ENCODE measurements at places on chromosomes 2 and 18.

- DNase-seq: no peak
Observed at GRCh38 chr2:148026573-148026972, 5.7 kb downstream of the MBD5 start.

- DNase-seq: no peak
Observed at GRCh38 chr2:3356799-3357198, 20.8 kb downstream of the EIPR1 start.

DNA sequence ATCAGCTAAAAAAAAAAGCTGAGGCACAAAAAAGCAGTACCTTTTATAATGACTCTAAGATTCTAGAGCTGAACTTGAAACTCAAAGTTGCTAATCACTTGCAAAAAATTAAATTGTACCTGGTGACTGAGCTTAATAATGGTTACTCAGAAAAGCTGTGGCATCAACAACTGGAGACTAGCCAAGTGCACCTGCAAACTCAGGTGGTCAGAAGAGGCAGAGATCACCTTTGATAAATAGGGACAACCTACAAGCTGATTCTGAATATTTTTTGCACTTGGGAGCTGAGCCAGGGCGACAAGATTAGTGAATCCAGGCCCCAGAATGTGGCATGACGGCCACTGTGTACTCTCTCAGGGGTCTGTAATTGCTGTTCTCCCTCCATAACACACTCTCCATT is 3.0 kb downstream of the ABHD3 start:
- no peak for DNase-seq

GRCh38 chr2:159090514-159091201 is 122.2 kb downstream of the TANC1 start:
- DNase-seq: no peak

- no peak for DNase-seq
Observed at GRCh38 chr2:73494031-73494430, 108.4 kb downstream of the ALMS1 start.

DNA sequence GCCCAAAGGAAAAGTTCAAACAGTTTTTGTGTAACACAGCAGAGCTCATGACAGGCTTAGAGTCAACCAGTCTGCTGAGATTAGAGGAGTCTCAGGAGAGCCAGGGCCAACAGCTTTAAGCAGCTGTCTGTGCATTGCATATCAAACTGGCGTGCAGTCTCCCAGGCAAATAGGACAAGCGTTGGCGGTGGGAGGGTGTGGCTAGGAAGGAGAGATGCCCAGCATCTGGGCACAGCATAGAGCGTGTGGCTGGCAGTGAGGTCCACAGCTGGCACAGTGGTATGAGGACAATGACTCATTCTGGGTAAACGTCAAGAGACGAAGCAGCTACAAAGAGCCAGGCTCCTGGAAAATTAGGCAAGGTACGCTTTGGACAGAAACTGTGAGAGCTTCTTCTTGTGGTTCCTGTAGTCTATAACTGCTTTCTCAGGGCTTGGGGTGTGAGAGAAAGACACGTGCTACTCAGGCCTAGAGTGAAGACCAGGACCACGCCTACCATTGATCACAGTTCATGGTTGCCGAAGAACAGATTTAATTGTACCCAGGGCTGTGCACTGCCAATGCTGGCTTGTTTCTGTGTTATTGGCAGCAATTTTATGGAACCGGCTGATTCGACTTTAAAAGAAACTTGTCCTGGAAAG is 14.8 kb downstream of the ZAP70 start:
- no peak for DNase-seq

DNA sequence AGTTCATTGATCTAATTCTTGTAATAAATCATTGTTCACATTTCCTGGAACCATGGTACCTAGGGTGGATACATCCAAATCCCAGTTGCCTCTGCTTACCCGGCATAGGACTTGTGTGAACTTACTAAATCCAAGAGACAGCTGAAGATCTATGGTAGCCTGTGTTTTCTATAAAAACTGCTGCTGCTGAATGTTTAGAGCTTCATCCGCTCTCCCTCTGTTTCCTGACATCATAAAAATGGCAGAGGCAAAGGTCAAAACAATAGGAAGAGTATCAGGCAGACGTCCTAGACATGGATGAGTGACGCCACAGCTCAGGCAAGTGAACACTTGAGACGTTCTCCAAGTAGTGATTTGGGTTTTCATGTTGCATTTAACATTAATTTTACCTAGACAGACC is 258.3 kb downstream of the ALPK2 start:
- no peak for DNase-seq

- DNase-seq: no peak
Observed at GRCh38 chr2:191875859-191876258, 29.0 kb upstream of the CAVIN2 start.

- DNase-seq: peak; percentile 54
Observed at GRCh38 chr2:27191070-27191829, 20.6 kb upstream of the ATRAID start.

- DNase-seq: no peak
Observed at GRCh38 chr2:135256531-135257260, 204.6 kb downstream of the RAB3GAP1 start.

DNA sequence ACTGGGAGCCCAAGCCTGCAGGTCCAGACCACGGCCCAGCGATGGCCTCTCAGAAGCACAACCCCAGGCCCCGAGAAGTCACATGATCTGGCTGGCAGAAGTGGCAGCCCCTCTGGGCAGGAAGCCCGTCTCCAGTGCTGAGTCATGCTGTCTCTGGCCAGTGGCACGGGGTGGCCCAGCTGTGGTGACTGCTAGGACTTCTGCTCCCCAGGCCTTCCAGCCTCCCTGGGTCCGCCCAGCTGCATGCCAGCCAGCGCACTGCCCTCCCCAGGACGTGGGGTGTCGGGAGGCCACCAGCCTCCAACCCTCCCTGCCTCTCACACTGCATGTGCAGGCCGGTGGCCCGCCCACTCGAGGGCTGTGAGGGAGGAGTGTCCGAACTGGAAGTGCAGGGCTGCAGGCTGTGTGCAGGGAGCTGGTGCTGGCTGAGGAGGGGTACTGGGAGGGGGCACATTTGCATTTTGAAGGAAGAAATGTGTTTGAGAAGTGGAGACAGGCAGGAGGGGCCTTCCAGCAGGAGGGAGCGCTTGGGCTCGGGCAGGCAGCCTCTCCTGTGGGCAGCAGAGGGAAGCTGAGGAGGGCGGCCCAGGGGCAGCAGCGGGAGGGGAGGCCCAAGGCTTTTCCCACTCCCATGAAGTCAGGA is 17.0 kb upstream of the HPCAL1 start:
- no peak for DNase-seq

DNA sequence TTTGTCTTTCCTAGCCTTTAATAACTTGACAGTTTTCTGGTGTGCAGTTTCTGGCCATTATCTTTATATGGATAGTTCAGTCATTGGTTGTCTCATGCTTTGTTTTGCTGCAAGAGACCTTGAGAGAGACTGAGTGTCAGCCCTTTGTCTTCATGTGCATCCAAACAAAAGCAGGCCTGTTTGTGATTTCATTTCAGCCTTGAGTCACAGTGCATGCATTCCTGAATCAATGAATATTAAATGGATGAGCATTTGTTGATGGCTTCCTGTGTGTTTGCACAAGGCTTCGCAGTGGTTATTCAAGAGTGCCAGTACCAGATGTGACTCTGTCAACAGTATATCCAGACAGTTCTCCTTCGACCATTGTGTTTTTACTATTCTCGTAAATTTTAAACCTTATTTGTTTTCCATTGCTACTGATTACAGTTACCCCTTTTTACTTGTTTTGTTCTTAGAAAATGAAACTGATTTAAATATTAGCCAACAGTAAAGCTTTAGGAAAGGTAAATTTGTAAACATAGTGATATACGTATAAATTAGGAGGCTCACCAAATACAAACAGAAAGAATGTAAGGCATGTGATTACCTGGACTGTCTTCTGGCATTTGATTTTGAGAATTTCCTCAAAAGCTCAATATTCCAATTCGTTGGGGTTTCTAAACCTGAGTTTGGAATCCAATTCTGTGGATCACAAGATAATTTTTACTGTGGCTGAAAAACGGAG is 319.8 kb downstream of the CTNNA2 start:
- no peak for DNase-seq

- DNase-seq: no peak
Observed at GRCh38 chr2:185643434-185643833, 95.2 kb upstream of the FSIP2 start.

DNA sequence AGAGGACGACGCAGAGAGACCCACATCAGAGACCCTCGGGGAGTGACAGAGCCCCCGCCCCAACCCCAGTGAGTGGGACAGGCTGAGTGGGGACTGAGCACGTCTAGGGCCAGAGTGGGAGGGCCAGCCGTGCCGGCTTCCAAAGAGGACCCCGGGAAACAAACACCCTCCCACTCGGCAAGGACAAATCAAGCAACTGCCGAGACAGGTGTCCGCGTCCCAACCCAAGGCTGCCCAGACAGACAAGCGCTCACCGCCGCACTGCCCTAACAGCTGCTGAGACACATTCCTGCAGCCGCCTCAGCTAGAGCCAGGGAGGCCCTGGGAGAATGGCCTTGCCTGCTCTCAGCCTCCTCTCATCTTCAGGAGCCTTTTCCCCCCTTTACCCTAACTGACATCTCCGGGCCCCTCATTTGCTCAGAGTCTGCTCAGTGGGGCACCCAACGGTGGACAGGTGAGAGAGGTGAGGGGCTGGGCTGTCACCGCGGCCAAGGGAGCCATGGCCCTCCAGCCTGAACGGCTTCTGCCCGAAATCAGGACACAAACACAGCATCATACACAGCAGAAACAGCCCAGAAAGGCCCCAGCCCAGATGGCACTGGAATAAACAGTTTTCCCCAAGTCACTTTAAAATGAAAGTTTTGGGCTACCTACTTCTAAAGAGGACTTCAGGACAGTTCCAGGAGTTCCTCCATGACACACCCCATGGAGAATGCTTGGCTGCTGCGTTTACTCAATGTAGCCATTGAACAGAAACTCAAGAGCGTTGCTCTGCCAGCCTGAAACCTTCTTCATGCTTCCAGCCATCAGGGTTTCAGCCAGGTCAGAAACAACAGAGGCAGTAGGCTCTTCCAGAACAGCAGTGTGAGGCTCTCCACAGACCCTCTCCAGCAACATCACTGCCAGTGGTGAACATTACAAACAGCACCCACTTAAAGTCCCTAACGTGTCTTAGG is 23.6 kb downstream of the SLC66A2 start:
- DNase-seq: no peak

DNA sequence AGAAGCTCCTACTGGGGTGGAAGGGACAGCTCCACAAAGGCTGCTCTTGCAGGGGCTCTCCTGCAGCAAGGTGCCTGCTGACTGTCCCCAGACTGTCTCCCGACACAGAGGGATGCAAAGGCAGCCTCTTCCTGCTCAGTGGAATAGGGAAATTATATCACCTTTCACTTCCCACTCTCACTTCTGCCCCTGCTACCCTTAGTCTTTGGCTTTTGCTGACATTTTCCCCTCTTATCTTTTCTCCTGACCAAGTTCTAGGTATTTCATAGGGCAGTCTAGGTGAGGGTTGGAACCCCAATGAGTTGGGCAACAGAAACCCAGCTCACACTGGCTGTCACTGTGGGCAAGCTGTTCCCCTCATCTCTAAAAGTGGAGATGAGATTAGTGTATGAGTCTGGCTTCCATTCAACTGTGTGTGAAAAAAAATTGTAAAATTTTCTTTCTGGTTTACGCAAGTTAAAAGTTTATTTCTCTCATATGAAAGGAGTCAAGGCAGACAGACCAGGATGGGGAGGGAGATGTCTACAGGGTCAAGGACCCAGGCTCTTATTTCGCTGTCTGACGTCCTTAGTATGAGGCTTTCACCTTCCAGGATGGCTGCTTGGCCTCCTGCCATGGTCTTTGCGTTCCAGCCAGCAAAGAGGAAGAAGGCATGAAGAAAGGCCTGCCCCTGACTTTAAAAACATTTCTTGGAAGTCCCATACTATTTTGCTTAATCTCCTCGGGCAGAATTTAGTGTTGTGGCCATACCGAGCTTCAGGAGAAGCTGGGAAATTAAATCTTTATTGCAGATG is 7.5 kb upstream of the MOCOS start:
- DNase-seq: peak; percentile 39

DNA sequence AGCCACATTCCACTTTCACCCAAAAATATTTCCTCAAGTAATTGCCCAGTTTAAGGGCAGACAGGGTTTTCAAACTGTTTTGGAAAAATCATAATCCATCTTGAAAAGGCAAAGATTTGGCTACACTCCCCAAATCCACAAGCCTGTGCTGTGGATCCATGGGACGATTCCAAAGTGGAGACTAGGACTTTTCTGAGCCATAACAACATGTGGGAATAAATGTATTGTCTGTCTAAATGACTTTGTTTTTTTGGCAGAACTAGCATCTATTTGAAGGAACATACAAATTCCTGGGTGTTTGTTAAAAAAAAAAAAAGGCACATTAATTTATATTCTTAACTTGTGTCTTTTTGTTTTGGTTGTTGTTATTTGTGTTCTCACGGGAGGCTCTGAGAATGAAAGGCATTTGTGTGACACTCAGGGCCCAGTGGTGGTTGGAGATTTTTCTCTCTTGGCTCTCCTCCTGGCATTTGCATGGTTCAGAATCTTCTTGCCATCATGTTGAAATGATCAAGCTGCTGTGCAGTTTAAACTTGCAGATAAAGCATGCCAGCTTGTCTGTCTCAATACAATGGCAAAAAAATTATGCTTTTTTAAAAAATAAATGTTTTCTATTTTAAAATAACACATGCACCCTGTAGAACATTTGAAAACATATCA is 277.4 kb downstream of the EN1 start:
- DNase-seq: no peak

DNA sequence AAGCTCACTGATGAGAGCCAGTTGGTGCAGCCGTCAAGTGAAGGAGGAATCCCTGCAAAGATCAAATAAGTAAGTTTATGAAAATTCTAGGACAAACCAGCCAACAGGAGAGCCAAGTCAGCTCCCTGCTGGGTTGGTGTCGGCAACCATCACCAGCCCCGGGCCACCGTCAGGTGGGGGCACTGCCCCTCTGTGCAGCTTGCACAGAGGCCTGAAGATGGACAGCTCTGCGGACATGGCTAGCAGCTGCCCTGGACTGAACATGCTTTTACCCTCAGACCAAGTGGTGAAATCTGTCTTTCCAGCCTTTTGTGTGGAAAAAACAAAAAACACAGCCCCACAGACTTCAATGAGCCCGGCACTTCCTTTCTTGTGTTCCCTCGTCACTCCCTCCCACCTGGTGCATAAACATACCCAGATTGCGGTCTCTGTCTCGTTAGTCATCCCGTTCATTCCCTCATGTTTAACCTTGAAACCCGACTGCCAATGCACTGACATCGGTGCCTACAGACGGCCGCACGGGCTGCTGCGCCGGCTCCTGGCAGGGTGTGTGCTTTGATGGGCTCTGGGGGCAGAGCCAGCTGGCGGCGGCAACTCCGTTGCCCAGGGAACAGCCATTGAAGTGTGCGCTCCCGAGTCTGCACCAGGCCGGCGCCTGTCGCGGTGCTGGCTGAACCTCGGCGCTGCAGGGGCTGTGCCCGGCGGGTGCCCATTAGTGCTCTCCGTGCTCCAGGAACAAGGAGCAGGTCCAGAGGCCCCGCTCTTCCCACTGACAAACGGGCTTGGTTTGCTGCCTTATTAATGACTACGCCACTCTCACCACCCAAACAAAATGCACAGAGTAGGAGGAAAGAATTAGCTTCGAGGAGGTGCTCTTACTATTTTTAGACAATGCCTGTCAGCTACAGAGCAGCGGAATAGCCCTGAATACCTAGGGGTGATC is 95.3 kb downstream of the EIPR1 start:
- no peak for DNase-seq

- DNase-seq: no peak
Observed at GRCh38 chr18:22542406-22542835, 124.7 kb upstream of the CTAGE1 start.

- no peak for DNase-seq
Observed at GRCh38 chr2:126715576-126716406, 59.8 kb downstream of the GYPC start.

GRCh38 chr2:231677632-231678104 is 30.7 kb upstream of the PTMA start:
- DNase-seq: peak; percentile 76

GRCh38 chr2:33275689-33276444 is 200.6 kb upstream of the RASGRP3 start:
- DNase-seq: no peak

- no peak for DNase-seq
Observed at GRCh38 chr2:148616662-148617061, 27.9 kb upstream of the EPC2 start.
